SJSA1 (cell line): ENCODE measurements at places on chromosomes 6 and 20. TPM values are rescaled to one million over a fixed set of nuclear protein-coding genes. Genes with fewer than 3 reads are reported as not detected.

Gene JPH2
- 19.1 and 21.7 TPM in 2 replicates for total RNA-seq

Gene FAM217A
- total RNA-seq, result not detected in 2 replicates

Gene QRSL1
- 15.0 and 19.3 TPM in 2 replicates for total RNA-seq

Gene CUL9
- 8.3 and 15.7 TPM in 2 replicates for total RNA-seq

Gene DYNLT1
- 136 and 199 TPM in 2 replicates for total RNA-seq

GRCh38 chr6:154056536-154056935 is 17.5 kb downstream of the OPRM1 start:
- H3K4me3 ChIP-seq, result no peak overlapping the region
- DNase-seq, result no peak
- no peaks in the 10 kb centered on the region for H3K4me1 ChIP-seq

- no peaks in the 10 kb centered on the region for H3K36me3 ChIP-seq
- peak overlapping the region; percentile 51 for H3K4me3 ChIP-seq
- H3K4me1 ChIP-seq, result peaks cover 36% of the 10 kb centered on the region
- no peaks in the 10 kb centered on the region for H3K27me3 ChIP-seq
- DNase-seq, result peak; percentile 93
Measured at GRCh38 chr6:27871924-27872638, 40.1 kb downstream of the OR2B2 start.

DNA sequence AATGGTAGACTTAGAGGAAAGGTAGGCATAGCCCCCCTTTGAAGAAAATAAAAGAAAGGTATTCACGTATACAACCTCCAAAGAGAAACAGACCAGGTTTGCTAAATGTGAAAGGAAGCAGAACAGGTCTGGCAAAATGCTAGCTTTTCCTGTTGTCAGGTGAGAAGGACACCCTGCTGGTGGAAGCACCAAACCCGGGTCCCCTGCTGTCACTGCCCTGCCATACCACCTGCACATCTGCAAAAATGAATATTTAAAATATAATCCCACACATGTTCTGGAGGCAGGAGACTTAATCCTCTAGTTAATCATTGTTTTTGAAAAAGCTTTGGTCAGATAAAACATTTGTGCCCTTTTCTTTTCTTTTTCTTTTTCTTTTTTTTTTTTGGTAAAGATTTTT is 48.9 kb upstream of the OLIG3 start:
- no peak overlapping the region for H3K27ac ChIP-seq
- no peak overlapping the region for H3K4me3 ChIP-seq
- DNase-seq, result no peak
- H3K27me3 ChIP-seq, result no peaks in the 10 kb centered on the region; the same call in 1 of the 2 replicates
- no peaks in the 10 kb centered on the region for H3K36me3 ChIP-seq
- no peaks in the 10 kb centered on the region for H3K4me1 ChIP-seq

DNA sequence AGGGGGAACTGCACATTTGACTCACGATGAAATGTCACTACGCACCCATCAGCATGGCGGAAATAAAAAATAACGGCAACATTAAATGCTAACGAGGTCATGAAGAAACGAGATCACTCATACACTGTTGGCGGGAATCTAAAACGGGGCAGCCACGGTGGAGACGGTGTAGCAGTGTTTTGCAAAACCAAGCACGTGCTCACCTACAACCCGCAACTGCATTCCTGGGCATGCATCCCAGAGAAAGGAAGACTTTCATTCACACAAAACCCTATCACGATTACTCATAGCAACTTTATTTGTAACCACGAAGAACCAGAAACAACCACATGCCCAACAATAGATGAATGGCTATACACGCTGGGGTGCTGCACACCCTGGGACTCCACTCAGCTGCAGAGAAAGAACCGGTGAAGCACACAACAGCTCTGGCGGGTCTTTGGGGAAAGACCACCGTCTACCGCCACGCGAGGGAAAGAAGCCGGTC is 77.0 kb downstream of the YTHDF1 start:
- H3K4me3 ChIP-seq, result no peak overlapping the region
- H3K27me3 ChIP-seq, result peaks cover 58% of the 10 kb centered on the region
- DNase-seq, result no peak
- H3K27ac ChIP-seq, result no peak overlapping the region

DNA sequence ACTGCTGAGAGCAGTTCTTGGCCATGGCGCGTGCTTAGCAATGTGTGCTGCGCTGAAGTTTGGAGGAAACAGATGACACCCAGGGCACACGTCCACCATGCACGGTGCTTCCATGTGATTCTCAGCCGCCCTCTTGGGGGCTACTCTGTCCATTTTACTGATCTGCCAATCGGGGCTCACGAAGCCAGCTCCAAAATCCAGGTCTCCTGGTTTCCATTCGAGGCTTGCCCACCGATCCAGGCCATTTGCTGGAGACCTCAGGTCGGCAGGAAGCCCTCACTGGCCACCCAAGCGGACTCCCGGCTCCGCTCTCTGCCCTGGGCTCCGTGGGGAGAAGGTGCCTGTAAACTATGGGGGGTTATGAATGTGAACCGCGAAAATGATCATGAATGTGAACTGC is 11.7 kb upstream of the FRMD1 start:
- H3K36me3 ChIP-seq, result no peaks in the 10 kb centered on the region
- no peak overlapping the region for H3K4me3 ChIP-seq
- H3K27me3 ChIP-seq, result no peaks in the 10 kb centered on the region
- no peak overlapping the region for H3K27ac ChIP-seq
- DNase-seq, result no peak

GRCh38 chr6:24655215-24655614 is 9.2 kb upstream of the KIAA0319 start:
- H3K4me3 ChIP-seq, result no peak overlapping the region
- no peak for DNase-seq
- H3K27ac ChIP-seq, result no peak overlapping the region
- peaks cover 57% of the 10 kb centered on the region for H3K36me3 ChIP-seq

DNA sequence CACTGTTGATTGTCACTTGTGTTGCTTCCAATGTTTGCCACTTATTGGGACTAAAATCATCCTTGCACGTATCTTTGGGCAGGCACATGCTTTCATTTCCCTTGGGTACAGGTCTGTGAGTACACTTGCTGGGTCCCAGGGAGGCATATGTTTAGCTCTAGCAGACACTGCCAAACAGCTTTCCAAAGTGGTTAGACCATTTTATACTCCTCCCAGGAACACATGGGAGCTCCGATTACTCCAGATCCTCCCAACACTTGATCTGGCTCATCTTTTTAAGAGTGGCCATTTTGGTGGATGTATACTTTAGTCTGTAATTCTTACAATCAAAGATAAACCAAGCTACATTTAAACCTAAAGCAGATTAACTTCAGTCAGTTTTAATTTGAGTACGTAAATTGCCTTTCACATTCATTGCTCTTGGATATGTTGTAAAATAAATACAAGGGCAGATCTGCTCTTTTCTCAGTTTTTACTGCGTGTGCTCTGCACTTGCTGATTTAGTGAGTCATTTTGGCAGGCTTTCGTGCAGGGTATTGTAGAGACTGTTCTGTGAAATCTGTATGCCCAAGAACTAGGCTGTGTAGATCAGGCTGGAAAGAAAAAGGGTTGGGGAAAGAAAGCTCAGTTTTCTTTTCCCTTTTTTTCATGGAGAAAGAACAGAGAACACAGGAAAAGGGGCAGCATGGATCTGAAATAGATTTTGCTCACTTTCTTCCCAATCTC is 19.5 kb downstream of the SLC22A1 start:
- no peak overlapping the region for H3K4me3 ChIP-seq
- peaks cover 11% of the 10 kb centered on the region for H3K4me1 ChIP-seq
- H3K36me3 ChIP-seq, result no peaks in the 10 kb centered on the region
- no peak for DNase-seq

GRCh38 chr20:58054780-58055373 is 173.6 kb downstream of the ANKRD60 start:
- DNase-seq, result no peak
- H3K4me1 ChIP-seq, result no peaks in the 10 kb centered on the region
- no peak overlapping the region for H3K4me3 ChIP-seq
- no peaks in the 10 kb centered on the region for H3K27me3 ChIP-seq
- H3K36me3 ChIP-seq, result no peaks in the 10 kb centered on the region
- no peak overlapping the region for H3K27ac ChIP-seq

DNA sequence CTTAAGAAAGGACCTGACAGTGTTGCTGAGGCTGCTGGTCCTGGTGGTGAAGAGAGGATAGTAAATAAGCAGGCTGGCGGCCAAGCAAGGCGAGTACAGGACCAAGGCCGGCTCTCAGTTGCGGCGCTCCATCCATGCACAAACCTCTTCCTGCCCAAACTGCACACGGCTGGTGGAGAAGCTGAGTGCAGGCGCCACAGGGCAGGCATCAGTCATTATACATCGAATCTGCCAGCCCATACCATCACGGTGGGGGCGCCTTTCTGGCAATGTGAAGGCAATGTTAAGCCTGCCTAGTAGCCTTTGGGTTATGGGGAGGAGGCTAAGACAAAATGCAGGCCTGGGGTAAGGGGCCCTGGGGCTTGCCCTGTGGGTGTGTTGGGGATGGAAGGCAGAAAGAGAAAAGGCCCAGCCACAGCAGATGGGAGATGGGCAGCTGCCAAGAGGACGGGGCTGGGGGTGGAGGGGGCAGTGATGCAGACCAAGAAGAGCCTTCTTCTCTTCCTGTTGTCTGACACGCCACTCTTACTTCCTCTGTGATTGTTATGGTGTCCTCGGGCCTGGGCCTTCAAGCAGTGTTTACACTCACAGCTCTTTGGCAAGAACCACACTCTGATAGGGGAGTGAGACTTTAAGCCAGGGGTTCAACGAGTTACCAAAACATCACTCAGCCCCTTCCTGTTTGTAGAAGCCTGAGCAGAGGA is 20.3 kb upstream of the KCNK16 start:
- H3K36me3 ChIP-seq, result no peaks in the 10 kb centered on the region
- no peaks in the 10 kb centered on the region for H3K27me3 ChIP-seq
- no peaks in the 10 kb centered on the region for H3K4me1 ChIP-seq
- no peak for DNase-seq
- H3K4me3 ChIP-seq, result no peak overlapping the region

DNA sequence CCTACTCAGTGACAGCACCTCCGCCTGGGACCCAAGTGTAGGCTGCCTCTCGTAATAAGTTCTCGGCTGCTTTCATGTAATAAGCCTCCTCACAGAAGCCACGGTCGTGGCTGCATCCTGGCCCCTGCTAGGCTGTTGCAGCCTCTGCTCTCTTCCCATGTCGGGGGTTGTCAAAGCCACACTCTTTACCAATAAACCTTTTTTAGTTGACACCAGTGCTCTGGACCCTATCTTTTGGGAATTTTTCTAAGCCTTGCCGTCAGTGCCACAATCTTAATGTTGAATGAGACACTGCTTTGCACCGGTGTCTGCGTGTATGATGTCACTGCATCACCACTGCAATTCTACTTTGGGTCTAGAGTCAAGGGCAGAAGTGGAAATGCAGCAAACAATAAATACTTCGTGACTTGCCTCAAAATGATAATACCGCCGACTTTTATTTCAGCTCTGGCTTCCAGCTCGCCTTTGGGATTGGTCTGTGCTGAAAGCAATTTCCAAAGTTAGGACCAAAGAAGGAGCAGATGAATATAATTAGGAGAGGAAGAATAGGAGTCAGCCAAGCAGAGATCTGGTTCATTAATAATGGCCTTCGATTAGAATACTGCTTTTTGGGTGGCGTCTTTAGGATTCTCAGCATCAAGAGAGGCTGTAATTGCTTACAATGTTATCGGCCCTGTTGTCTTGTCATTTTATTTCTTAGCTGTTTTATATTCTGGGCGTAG is 57.6 kb upstream of the CCN6 start:
- H3K4me1 ChIP-seq, result peaks cover 27% of the 10 kb centered on the region
- H3K27ac ChIP-seq, result no peak overlapping the region
- H3K27me3 ChIP-seq, result no peaks in the 10 kb centered on the region
- DNase-seq, result no peak
- no peak overlapping the region for H3K4me3 ChIP-seq
- no peaks in the 10 kb centered on the region for H3K36me3 ChIP-seq

DNA sequence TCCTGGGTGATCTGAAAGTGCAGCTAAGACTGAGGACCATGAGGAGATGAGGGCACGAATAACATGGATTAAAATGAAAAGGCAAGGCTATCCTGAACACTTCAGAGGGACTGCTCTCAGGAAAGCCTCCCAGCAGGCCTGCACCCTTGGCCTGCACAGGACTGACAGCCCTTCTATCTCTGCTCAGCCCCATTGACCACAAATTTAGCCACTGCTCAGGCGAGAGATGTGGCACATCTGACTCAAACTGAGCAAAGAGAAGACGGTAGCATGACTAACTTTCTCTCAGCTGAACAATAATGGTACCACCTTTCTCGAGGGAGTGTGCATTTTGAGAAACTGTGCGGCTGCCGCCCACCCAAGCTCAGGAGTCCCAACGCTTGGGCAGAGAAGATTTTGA is 257.5 kb downstream of the ADGB start:
- DNase-seq, result no peak
- H3K36me3 ChIP-seq, result no peaks in the 10 kb centered on the region
- no peak overlapping the region for H3K27ac ChIP-seq
- peaks cover 15% of the 10 kb centered on the region for H3K4me1 ChIP-seq
- H3K27me3 ChIP-seq, result no peaks in the 10 kb centered on the region

DNA sequence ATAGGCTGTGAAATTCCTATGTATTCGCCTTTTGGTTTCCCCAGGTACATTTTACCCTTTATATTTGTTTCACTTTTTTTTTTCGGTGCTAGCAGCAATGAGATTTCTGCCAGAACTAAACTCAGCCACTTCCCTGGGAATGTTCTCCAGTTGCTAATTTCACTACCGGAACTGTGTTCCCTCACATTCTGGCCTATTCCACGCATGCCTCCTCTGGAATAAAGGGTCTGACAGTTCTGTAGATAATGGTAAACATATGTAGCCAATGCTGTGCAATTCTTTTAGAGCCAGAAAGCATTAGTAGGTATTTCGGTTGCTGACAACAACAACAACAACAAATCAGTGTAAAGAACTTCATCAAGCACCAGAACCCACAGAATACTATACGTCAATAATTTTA is 96.1 kb upstream of the TBX18 start:
- H3K36me3 ChIP-seq, result no peaks in the 10 kb centered on the region
- no peak overlapping the region for H3K27ac ChIP-seq
- H3K4me3 ChIP-seq, result no peak overlapping the region
- H3K4me1 ChIP-seq, result no peaks in the 10 kb centered on the region
- H3K27me3 ChIP-seq, result no peaks in the 10 kb centered on the region
- DNase-seq, result no peak

GRCh38 chr20:38217791-38218565 is 42.6 kb downstream of the KIAA1755 start:
- H3K4me3 ChIP-seq, result no peak overlapping the region
- H3K27ac ChIP-seq, result peak overlapping the region; percentile 82
- H3K27me3 ChIP-seq, result no peaks in the 10 kb centered on the region
- H3K4me1 ChIP-seq, result peaks cover 20% of the 10 kb centered on the region
- H3K36me3 ChIP-seq, result no peaks in the 10 kb centered on the region
- DNase-seq, result peak; percentile 73

DNA sequence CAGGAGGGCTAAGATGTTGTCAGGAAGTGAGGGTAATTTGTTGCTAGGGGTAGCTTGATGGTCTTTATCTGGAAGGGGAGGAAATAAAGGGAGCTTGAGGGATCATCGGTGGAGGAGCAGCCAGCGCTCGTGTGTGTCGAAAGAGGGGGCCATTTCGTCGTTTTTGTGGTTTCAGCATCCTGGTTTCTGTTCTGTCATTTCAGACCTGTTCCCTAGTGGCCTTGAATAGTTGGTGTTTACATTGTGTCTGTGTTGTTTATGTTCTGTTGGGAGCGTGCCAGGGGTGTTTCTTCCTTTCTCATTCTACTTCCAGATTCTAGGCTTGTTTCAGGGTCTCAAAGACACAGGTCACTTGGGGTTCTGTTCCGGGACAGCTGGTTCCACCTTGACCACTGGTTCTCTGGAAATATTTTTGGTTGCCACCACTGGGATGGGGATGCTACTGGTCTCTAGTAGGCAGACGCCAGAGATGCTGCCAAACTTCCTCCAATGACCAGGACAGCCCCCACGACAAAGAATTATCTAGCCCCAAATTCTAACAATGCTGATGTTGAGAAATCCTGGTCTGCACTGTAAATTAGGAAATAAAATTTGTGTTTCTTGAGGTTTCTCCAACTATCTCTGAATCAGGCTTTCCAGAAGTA is 113.9 kb upstream of the NAA20 start:
- DNase-seq, result peak; percentile 77
- H3K27ac ChIP-seq, result no peak overlapping the region
- H3K27me3 ChIP-seq, result no peaks in the 10 kb centered on the region
- peaks cover 13% of the 10 kb centered on the region for H3K4me1 ChIP-seq
- H3K36me3 ChIP-seq, result peaks cover 12% of the 10 kb centered on the region
- no peak overlapping the region for H3K4me3 ChIP-seq
